ENCODE measurements at places on chromosomes 12 and 14.

DNA sequence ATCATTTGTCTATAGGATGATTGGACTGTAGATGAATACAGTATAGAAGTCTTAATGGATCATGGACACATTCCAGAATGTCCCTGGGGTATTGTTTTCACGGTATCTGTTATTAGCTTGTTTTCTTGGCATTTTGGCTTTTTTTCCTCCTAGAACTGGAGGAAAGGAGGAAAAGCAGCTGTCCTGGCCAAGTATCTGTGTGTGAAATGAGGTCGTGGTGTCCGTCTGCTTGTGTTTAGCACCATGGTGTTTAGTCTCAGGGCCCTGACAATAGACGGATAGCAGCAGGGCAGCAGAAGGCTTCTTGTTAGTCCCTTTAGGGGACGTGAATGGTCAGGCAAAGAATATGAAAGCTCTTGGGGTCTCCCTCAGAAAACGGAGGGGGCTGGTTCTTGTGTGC, 21.2 kb downstream of the FGF6 start:
- ATAC-seq = no peak

- ATAC-seq = no peak
Observed at GRCh38 chr12:51942501-51943000, 8.9 kb upstream of the ACVR1B start.

GRCh38 chr14:65478596-65478995, 66.1 kb downstream of the FUT8 start:
- peak; percentile 37 for ATAC-seq

GRCh38 chr14:32561520-32561919, 232.4 kb downstream of the AKAP6 start:
- no peak for ATAC-seq

- no peak for ATAC-seq
Observed at GRCh38 chr12:131287015-131287937, 333.6 kb downstream of the ADGRD1 start.

GRCh38 chr14:87067591-87067990, 925.4 kb downstream of the GALC start:
- ATAC-seq = no peak

DNA sequence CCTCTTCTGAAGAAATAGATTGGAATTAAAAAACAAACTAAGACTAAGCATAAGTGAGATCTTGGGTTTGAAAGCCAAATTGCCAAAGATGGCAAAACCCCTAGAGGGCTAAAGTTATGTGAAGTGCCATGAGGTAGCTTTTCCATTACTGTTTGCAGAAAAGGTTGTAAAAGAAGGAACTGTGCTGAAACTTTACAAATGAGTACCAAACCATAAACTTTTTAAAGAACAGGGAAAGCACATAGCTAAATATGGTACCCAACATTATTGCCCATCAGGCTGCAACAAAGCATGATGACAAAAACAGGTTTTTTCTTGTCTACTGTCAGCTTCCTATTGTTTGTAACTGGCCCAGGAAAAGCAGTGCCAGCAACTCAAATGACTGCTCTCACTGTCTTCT, 224.2 kb downstream of the RAD51B start:
- no peak for ATAC-seq

DNA sequence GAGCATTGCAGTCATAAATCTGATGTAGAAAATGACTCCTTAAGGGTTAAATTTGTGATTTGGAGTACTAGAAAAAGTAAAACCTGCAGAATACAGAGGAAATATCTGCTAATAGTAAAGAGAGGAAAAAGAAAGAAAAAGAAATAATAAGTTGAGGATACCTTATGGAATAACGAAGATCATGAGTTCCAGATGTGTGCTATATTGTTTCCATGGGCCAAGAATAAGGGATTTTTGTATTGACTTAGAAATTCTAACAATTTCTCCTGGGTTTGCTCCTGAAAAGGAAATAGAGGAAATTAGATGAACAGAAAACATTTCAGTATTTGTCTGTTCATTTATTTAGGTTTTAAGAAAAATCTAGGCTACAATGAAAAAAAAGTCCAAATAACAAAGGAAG, 115.3 kb downstream of the ALG10B start:
- ATAC-seq = no peak

GRCh38 chr12:114933428-114934160, 249.6 kb upstream of the TBX3 start:
- ATAC-seq = peak; percentile 57

DNA sequence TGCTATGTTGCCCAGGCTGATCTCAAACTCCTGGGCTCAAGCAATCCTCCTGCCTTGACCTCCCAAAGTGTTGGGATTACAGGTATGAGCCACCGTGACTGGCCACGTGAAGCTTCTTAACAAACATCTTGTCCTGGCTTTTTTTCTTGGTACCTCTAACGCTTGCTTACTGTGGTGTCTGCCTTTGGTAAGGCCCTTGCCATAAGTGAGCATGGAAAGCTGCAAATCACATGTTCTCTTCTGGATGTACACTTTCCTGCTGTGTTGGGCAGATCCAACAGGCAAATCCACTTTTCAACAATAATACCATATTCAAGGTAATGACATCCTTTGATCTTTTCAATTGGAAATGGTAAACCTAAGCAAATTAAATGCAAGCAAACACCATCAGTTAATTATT, 54.6 kb downstream of the ARF6 start:
- ATAC-seq = no peak

GRCh38 chr12:6540181-6540877, 6.0 kb downstream of the GAPDH start:
- peak; percentile 81 for ATAC-seq

DNA sequence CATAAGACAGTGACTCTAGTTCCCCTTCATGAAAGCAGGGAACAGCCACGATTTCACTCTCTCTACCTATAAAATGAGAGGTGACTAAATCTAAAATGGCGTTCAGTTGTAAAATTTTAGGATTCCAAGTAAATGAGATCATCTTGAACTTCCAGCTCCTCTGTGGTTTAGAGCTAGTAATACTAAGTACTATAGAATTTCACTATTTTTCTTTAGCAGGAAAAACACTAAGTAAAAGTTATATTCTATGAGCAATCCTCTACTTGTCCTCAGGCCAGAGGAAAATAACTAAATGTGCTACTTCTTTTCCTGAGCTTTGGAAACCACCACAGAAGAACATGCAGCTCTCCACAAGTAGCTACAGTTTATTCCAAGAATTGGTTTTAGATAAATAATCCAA, 55.6 kb downstream of the NIN start:
- no peak for ATAC-seq

DNA sequence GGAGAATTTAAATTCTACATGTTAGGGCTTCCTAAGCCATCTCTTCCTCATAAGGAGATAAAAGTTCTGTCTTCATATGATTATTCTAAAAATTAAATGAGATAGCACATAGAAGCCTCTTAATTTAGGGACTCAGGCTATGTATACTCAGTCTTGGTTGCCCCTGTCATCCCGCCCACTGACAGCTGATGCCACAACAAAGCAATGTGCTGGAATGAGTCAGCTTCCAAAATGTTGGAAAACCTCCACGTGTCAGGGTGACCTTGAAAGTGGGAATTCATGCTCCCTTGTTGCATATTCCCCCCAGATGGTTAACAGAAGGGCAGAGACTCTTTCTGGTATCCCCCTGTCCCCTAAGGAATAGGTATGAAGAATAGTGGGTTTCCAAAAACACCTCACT, 238.0 kb upstream of the DDHD1 start:
- ATAC-seq = peak; percentile 20

DNA sequence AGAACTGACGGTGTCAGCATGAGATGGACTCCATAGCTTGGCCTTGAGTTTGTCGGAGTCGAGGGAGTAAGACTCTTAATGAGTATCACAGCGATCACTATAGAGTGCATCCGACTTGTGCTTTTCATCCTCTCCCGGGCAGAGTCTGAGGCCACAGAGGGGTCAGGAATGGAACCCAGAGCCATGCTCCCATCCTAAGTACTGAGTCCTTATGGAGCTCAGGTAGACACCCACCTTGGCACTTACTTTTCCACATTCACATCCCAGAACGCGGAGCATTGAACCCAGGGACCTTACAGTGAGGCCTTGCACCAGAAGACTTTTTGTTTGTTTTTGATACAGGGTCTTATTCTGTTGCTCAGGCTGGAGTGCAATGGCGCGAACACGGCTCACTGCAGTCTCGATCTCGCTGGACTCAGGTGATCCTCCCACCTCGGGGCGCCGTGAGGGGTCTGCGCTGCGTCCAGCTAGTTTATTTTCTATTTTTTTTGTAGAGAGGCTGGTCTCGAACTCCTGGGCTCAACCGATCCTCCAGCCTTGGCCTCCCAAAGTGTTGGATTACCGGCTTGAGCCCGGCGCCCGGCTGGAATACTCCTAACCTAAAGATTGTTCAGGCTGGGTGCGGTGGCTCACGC, 719 bp upstream of the SRSF9 start:
- ATAC-seq = peak; percentile 31

- ATAC-seq = peak; percentile 43
Observed at GRCh38 chr12:111598637-111599452, at the start of gene ATXN2. Gene ATXN2, minus strand, starts transcription at chr12:111599315. Its CDS starts 281 bp downstream, at chr12:111599034.

GRCh38 chr12:112979041-112979680, 842 bp downstream of the OAS2 start:
- ATAC-seq = no peak

DNA sequence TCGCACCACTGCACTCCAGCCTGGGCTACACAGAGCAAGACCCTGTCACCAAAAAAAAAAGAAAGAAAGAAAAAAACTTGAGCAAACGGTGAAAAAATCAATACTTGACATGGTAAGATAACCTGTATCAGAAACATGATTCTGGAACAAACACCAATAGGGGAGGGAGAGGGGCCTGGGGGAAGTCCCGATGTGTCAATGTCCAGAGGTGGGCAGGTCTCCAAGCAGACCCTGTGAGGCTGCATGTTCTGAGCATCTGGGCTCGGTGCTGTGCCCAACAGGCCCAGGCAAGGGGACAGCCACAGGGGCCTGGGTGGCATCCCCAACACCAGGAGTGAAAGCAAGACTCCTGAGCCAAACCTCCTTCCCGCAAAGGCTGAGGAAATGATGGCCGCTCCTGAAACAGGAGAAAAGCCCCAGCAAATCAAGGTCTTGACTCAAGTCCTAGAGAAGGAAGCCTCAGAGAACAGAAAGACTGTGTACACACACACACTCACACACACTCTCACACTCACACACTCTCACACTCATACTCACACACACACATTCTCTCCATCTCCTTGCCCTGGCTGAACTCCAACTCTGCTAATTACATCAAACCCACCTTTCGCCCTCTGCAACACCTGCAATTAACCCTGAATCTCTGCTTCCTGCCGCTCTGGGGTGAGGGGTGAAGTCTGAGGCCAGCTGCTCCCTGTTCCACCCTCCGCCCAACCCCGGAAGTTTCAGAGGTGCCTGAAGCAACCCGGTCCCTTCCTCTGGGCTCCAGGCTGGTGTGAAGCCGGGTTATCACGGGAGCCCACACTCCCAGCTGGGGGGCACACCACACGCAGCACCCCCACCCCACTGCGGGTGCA, 20.4 kb downstream of the CCDC88C start:
- ATAC-seq = peak; percentile 69

- ATAC-seq = no peak
Observed at GRCh38 chr12:104083769-104084475, 19.6 kb downstream of the HCFC2 start.

DNA sequence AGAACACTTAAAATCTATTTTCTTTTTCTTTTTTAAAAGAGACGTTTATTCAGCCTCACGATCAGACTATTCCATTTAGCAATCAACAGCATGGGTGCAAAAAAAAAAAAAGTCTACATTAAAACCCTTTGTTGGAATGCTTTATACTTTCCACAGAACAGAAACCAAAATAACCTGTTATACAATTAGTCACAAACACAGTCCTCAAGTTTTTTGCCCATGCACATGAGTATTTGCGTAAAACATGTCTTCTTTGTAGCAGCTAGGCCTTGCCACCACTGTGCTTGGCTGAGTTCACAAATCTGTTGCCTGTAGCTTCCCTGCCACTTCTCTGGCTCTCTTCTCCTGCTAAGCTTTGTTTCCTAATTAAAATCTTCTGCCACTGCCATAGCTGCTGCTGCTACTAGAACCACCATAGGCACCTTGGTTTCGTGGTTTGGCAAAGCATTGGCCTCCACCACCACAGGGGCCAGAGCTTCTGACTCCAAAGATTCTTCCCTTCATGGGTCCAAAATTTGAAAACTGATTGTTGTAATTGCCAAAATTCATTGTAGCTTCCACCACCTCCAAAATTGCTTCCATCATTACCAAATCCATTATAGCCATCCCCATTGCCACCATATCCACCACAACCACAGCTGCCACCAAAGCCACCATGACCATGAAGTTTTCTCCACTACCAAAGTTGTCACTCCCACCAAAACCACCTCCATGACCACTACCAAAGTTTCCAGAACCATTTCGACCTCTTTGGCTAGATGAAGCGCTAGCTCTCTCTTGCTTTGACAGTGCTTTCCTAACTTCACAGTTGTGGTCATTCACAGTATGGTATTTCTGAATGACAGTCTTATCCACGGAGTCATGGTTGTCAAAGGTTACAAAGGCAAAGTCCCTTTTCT, 38.1 kb downstream of the KLRG1 start:
- no peak for ATAC-seq

GRCh38 chr12:128784030-128784760, 39.6 kb downstream of the SLC15A4 start:
- no peak for ATAC-seq

DNA sequence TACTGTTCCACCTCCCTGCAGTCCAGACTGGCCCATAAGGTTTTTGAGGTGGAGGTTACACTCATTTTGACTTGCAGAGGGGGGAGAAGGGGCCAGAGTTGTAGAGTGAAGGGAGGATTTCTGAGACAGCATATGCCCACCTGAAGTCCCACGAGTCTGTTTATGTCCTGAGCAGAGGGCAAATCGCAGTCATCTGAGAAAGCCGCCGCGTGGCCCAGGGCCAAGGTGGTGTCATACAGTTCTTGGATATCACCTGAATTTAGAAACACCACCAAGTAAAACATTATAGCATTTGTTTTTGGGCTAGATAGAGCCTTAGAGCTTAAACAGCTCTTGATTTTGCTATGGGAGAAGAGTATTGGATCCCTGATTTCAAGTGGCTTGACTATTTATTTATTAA, 30.9 kb downstream of the TDG start:
- ATAC-seq = no peak

DNA sequence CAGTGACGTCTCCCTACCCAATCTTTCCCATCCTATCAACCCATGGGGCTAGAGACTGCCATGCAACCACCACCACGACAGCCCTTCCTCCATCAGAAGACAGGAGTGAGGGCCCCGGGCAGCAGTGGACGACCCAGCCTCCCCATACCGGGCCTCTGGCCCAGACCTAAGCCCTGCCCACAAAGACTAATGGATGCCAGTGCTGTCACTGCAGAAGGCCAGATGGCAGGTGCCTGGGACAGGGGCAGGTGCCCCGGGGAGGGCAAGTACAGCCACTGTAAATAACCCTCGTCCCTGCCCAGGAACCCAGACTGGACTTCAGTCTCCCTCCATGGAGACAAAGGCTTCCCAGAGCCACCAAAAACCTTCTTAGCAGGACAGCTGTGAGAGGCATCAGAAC, 20.3 kb upstream of the HSPB8 start:
- ATAC-seq = no peak

- ATAC-seq = peak; percentile 72
Observed at GRCh38 chr12:52063981-52064649, 5.7 kb upstream of the ATG101 start.

DNA sequence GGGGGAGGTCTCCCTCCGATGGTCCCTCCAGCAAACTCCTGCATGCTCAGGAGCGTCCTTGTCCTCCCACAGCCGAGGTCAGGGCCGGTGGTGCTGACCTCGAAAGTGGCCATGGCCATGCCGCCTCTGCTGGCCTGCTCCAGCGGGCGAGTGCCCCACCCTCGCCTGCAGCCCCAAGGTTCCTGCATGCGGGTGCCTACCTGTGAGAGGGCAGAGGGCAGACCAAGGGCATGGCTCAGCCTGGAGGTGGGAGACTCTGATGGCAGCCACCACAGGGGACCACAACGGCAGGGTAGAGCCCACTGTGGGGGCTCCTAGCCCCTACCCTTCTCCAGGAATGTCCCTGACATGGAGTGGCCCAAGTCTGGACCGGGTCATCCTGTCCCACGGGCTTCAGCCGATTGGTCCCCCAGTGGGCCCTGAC, 38.1 kb upstream of the PPP1R13B start:
- no peak for ATAC-seq

All from motor neuron (in vitro differentiated cells).